ENCODE measurements at places on chromosomes 2 and 18. TPM values are rescaled to one million over a fixed set of nuclear protein-coding genes. Genes with fewer than 3 reads are reported as not detected.

DNA sequence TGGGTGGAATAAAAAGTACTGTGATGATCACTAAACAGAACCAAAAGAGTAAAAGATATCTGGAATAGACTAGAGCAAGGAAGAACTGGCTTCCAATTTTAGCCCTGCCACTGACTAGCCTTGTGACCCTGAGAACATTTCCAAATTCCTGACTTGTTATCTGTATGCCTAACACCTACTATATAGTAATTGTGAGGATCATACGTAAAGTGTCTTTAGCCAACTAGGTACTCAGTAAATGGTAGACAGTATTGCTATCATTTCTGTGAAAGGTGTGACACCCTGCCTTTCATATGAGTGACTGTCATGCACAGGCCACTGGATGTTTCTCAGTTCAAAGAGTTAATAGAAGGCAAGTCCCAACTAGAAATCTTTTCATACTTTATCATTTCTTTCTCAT is 29.8 kb downstream of the CYTIP start:
- DNase-seq = peak; percentile 54

GKN1 gene
- not detected for total RNA-seq

DNA sequence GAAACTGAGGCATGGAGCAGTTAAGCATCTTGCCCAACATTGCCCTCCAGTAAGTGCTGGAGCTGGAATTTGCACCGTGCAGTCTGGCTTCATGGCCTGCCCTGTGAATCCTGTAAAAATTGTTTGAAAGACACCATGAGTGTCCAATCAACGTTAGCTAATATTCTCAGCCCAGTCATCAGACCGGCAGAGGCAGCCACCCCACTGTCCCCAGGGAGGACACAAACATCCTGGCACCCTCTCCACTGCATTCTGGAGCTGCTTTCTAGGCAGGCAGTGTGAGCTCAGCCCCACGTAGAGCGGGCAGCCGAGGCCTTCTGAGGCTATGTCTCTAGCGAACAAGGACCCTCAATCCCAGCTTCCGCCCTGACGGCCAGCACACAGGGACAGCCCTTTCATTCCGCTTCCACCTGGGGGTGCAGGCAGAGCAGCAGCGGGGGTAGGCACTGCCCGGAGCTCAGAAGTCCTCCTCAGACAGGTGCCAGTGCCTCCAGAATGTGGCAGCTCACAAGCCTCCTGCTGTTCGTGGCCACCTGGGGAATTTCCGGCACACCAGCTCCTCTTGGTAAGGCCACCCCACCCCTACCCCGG is 1.3 kb downstream of the PROC start:
- no peak for DNase-seq

GRCh38 chr2:12094134-12094533 is 347.7 kb downstream of the LPIN1 start:
- no peak for DNase-seq

DNA sequence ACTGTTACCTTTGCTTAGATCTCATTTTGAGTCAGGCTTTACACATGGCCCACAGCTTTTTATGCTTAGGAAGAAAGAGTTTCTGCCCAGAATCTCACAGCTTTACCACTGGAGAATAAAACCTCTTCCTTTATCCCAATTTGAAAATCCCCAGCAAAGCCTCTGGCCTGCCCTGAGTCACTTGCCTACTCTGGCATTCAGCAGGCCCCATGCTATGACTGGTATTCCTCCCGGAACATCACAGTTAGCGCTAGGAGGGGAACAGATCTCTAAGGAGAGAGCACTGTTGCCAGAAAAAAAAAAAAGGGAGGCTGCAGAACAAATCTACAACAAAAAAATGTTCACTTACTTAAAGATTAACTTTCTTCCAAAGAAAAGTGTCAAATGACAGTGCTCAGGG is 152.9 kb upstream of the DNMT3A start:
- no peak for DNase-seq

LHCGR gene
- not detected for total RNA-seq

DNAH7 gene
- total RNA-seq = not detected

SAG gene
- total RNA-seq = 0.19 TPM

- no peak for DNase-seq
Measured at GRCh38 chr2:134440336-134440909, 186.6 kb downstream of the MGAT5 start.

GRCh38 chr2:239026711-239027361 is 179.0 kb downstream of the TWIST2 start:
- no peak for DNase-seq

DNA sequence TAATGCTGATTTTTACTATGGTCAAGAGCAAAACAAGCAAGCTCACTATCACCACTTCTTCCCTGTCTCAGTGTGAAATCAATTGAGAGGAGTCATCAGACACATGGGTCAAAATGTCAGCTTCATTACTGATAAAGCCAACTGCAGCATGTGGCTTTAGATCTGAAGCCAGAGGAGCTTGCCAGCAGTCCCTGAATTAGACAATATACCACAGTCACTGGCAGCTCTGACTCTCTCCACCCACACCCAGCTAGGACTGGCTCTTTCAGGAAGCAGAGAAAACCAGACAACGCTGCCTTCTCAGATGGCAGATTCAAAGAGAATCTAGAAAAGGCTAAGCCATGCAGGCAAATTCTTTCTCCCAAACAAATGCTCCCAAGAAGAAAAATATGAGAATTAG is 20.0 kb upstream of the ASB18 start:
- no peak for DNase-seq

- no peak for DNase-seq
Measured at GRCh38 chr2:45127321-45127720, 118.1 kb upstream of the SIX2 start.

UGGT1 gene
- 37.3 TPM for total RNA-seq

All from activated naive CD4-positive, alpha-beta T cell treated with anti-CD3 and anti-CD28 coated beads for 36 hours (primary cell).